ENCODE measurements at places on chromosomes 6 and 20.
A peak's percentile ranks its signal among the peaks of the same experiment; 100 is the strongest.

GRCh38 chr6:12354499-12354898 is 64.3 kb downstream of the EDN1 start:
- DNase-seq = peak; percentile 95

- no peak for DNase-seq
Observed at GRCh38 chr20:13264907-13265306, 43.8 kb downstream of the ISM1 start.

DNA sequence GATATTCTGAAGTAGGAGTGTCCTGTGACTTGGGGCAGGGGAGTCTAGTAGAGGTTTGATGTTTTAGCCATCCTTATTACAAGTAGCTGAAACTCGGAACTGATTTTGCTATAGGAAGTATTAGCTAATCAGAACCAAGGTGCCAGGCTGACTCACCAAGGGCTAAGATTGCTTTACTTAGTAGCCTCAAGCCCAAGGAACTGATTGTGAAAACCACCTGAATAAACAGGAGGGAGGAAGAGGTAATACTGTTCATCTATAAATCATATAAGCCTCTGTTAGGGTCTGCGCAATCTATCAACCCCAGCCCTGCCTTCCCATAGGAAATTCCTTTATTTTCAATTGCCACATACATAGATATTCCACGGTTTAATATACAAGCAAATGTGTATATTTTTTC is 54.4 kb downstream of the GNAS start:
- DNase-seq = no peak

DNA sequence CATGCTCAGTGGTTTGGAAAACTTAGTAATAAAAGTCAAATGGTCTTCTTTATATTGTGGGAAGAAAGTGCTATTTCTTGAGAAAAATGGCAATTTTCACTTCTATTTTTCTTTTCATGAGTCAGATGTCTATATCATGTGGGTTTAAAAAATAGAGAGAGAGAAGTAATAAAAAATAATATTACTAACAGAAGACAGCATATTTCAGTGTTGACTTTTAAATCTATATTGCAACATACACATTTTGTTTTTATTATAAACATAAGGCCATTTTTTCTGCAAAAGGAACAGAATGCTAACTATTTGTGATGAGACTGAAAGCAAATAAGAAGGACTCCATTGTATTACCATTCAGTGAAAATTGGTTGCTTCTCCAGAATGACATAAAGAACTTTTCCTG is 135.1 kb upstream of the CNR1 start:
- DNase-seq = peak; percentile 12

DNA sequence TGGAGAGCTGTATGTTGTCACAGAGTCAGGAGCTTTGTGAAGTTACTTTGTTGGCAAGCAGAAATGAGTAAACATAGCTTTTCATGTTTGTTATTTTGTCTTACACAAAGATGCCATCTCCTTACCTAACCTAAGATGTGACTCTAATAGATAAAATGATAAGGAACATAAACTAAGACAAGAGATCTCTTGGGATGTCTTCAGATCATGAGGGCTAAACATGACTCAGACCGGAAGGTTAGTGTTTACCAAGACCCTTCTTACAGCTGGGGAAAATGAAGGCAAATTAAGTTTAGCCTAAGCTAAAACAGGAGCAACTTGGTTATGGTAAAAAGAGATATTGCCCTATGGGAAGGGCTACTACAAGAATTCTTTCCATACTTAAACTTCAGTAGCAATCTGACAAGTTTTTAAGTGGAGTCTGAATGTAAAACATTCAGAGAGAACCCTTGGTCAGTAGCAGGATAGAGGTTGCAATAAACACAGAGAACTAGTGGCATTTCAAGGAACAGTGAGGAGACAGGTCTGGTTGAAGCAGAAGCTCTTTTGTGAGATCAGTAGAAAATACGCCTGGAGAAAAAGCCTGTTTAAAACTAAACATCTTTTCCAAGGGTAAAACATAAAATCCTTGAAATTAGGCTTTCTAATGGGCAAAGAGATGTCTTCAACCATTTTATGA is 29.9 kb downstream of the SGK1 start:
- DNase-seq = no peak

DNA sequence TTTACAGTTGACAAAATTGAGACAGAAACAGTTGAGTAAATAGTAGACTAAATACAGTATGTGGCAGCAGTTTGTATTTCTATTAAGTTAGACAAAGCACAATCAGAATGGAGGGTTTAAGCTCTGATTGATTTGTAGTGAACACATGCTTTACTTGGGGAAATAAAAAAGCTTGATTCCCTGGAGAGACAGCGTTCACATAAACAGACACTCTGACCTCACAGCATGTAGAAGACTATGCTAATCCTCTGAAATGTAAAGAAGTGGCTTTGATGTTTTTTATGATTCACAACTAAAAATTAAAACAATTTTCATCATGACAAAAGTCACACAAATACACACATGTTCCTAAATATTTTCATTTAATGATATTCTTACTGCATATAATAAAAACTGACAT is 126.9 kb upstream of the FAM83B start:
- DNase-seq = peak; percentile 12

GRCh38 chr6:106752641-106753040 is 123.3 kb downstream of the QRSL1 start:
- DNase-seq = no peak

DNA sequence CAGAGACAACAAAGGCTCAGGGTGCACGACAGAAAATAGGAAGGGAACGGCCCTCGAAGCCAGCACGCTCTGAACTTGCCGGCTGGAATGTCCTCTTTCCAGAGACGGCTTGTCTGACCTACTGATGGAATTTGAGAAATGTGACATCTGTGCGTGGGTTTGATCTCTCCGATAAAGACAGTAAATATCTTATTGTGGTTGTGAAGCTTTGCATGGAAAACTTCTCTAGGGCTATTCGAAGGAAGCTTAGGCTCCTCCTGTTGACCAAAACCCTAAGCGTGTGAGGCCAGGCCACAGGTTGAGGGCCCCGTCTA is 247.3 kb downstream of the ZNF217 start:
- no peak for DNase-seq

GRCh38 chr20:24742436-24742835 is 206.6 kb upstream of the CST7 start:
- no peak for DNase-seq

DNA sequence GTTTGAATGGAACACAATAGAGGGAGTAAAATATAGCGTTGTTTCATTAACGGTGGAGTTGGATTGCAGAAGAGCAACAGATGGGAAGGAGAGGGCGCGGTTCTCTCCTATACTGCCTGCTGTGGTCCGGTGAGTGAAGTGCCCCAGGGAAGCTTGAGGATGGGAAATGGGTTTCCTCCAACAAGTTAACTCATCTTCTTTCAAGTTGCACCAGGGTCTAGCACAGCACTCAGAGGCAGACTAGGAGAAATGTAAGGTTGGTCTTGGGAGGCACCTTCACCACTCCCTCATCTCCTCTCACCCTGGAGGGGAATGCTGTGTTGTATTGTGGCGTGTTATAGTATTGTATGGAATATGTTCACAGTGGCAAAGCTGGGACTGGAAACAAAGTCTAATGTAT is 96.9 kb upstream of the SLC24A3 start:
- DNase-seq = no peak

DNA sequence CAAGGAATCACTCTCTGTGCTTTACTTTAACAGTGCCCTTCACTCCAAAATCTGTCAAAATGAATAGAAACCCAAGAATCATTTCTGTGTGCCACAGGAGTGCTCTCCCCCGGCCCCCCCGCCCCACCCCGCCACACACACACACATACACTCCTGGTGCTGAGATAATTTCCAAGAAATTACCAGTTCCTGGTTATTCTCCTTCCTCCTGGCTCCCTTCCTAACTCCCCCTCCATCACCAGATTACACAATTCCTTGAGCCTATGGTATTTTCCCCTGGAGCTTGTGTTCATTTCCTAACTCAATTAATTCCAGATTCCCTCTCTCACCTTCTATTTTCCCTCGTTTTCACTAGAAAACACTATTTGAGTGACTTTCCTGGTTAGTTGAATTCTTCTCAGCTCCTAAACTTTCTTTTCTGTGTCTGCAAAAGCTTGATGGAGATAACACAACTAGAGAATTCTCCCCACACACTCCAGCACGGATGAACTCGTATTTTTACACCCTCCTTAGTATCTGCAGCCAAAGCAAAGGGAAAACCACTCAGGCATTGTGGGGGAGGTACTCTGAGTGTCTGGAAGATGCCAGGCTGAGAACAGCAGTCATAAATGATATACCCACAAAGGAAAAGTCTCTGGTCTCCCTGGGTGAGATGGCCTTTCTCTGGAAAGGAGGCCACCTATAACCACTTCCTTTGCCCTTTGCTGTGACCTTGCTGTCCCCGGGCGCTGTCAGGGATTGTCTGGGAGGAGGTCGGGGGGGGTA is 1.9 kb upstream of the SLC24A3 start:
- DNase-seq = peak; percentile 39

GRCh38 chr6:35413911-35414310 is 38.2 kb upstream of the FANCE start:
- no peak for DNase-seq

DNA sequence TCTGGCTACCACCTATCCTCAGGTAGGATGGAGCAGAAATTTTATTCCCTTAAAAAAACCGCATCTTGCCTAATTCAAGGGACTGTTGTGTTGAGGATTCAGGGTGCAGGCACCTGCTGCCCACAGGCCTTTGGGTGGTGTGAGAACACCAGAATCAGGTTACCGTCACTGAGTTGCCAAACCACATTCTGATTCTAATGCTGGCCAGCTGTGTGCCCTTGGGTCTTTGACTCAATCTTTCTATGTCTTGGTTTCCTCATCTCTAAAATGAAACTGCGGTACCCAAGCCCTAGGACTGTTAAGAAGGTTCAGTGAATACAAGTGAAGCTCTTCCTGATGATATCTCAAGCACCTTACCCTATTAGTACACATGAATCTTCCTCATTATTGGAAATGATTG is 827.3 kb downstream of the DHX35 start:
- no peak for DNase-seq

- no peak for DNase-seq
Observed at GRCh38 chr6:21529431-21529830, 64.1 kb upstream of the SOX4 start.

DNA sequence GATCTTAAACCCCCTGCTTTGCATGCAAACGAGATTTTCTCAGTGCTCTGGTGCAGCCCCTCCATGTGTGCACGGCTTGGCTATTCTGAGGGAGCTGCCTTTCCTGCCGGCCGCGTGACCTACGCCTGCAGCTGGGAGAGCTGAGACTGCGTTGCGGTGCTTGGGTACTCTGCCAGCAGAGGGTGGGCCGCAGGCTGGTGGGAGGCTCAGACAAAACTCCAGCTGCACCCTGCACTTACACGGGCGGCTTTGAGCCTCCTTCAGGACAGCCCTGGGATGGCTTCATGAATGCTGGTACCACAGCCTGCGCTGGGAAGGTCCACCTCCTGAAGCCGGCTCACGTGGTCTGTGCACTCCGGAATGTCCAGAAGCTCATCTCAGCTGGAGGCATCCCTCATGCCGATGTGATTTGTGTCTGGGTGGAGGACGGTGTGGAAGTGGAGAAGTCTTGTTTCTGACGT is 223.7 kb downstream of the DLL1 start:
- DNase-seq = peak; percentile 30

DNA sequence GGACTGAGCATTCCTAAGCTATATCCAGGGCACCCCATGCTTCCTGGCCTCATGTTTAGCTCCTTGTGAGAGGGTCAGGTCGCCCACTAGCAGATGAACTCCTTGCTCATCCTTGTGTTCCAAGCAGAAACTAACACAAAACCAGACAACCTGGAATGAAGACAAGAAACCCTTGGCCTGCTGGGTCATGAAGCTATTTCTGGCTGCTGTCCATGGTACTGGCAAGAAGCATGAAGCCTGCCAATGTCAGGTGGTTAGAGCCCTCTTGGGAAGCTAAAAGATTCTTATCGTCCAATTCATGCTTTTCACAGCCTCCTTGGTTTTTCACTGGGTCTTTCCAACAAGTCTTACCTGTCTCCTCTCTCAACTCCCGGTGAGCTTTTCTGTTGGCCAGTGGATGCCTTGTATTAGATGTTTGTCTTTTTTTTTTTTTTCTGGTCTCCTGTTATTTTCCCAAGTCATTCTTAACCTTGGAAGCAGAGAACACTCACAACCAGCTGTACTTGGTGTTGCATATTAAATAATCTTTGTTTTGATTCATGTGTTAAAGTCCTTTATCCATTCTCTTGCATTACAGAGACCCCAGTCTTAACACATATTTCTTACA is 180.3 kb downstream of the ANKRD60 start:
- peak; percentile 79 for DNase-seq

- DNase-seq = no peak
Observed at GRCh38 chr6:169787797-169788196, 36.4 kb downstream of the ERMARD start.

DNA sequence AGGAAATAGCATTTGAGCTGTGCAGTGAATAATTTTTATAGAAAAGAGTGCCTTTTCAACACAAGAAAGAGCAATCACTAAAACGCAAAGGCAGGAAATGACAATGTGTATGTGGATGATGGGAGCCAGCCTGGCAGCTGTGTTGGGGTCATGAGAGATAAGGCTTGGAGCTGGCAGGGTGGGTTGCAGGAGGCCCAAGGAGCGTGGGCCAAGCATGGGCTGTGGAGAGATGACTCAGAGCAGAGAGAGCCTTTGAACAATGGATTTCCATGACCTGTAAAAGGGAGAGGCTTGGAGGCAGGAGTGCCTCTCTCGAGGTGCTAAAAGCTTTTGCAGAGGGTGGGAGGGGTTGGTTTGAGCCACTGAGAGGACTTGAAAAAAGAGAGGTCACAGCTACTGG is 6.6 kb upstream of the TBC1D7 start:
- no peak for DNase-seq

Measured in fibroblast of skin of scalp (primary cell).